B cell (primary cell): ENCODE measurements at places on chromosomes 13 and 19. TPM values are rescaled to one million over a fixed set of nuclear protein-coding genes. Genes with fewer than 3 reads are reported as not detected.
A peak's percentile ranks its signal among the peaks of the same experiment; 100 is the strongest.

The C19orf12 gene
- 25.7 and 29.4 TPM in 2 replicates for total RNA-seq

The ZNF471 gene
- 4.7 and 5.9 TPM in 2 replicates for total RNA-seq

The MED4 gene
- 49.7 and 50.1 TPM in 2 replicates for total RNA-seq

The TNFSF9 gene
- total RNA-seq: 11.7 TPM in 2 replicates

The ZNF577 gene
- total RNA-seq: 26.0 and 27.9 TPM in 2 replicates

The IQCN gene
- total RNA-seq: 63.6 and 67.7 TPM in 2 replicates

The CLDND2 gene
- 0.87 and 1.9 TPM in 2 replicates for total RNA-seq

The ADPRHL1 gene
- 1.3 and 2.2 TPM in 2 replicates for total RNA-seq

The MAMSTR gene
- total RNA-seq: 1.6 and 2.4 TPM in 2 replicates

The WDR88 gene
- total RNA-seq: 0.47 and 0.51 TPM in 2 replicates

The KLK8 gene
- total RNA-seq: not detected in 2 replicates

The CYP4F12 gene
- not detected in 2 replicates for total RNA-seq

The PLEKHJ1 gene
- total RNA-seq: 82.4 and 86.7 TPM in 2 replicates

DNA sequence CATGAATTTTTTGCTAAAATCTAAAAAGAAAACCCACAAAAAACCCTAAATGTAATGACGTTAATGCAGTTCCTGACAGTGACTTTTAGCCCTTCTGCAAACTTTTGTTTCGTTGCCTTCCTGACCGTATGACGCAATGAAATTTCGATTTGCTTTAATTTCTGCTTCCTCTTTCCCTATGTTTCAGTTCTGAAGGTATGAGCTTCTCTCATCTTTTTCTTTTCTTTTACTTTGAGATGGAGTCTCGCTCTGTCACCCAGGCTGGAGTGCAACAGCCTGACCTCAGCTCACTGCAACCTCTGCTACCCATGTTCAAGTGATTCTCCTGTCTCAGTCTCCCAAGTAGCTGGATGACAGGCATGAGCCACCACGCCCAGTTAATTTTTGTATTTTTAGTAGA, 6.1 kb upstream of the LILRA5 start:
- DNase-seq: peak; percentile 87

DNA sequence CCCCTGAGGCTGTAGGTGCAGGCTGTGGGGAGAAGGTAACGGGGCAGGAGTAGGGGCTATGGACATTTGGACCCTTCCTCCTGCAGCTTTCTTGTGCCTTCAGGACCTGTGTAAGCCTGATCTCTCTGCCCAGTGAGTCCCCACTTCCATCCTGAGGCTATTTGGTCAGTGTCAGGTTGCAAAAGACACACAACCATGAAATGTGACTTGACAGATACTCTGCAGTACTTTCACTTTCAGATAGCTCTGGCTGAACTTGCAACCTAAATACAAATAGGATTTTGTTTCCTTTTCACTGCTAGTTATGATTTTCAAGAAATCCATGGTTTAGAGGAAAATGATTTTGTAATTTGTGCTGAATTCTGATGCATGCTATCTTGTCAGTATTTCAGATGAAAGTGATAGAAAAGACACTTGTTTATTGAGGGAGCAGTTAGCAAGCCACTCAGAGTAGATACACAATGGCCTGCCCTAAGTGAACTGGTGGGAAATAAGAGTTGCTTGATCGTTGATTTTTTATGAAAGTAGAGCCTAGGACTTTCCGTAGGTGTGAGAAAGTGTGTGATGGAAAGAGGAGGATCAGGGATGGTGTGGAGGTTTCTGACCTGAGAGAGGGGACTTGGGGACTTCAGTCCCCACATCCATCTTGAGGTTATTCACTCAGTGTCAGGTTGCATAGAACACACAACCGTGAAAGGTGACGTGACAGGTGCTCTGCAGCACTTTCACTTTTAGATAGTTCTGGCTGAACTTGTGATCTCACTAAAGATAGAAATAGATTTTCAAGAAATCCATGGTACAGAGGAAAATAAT, 18.1 kb upstream of the EID2 start:
- peak; percentile 11 for DNase-seq

GRCh38 chr19:45526143-45526542, 18.9 kb downstream of the VASP start:
- DNase-seq: no peak

DNA sequence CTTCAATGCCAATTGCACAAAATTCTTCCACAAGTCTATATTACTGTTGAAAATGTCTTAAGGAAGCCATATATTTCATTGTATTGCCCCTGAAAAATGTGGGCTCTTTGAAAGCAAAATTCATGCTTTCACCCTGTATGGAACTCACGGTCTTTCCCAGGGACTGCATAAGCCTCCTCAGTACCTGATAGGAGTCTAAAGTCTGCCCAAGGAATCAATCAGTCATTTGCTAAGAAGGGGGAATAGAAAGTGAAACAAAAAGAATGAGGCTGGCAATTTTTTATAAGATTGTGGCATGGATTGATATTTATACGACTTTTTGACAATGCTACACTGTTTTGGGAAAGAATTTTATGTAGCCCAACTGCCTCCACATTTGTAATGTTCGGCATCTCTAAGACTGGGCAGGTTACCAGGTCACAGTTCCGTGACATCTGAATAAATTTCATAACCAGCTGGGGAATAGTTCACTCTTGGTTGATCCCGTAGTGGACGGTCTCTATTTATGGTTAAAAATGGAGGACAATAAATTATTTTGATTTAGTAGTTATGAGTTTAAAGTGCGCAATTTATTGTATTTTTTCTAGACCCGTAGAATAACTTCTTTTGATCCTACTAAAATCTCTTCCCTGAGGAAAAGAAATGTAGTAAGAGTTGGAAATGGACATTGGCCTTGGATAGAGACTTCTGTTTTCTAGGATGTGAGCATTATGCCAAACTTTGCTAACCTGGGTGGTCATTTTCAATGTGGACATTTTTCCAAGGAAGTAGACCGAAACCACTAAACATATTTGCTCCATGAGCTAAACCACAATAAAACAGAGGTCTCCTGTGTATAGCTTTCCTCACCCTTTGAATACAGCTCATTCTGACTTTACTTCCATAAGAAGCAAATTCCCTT, 1585.4 kb downstream of the EFNB2 start:
- no peak for DNase-seq

DNA sequence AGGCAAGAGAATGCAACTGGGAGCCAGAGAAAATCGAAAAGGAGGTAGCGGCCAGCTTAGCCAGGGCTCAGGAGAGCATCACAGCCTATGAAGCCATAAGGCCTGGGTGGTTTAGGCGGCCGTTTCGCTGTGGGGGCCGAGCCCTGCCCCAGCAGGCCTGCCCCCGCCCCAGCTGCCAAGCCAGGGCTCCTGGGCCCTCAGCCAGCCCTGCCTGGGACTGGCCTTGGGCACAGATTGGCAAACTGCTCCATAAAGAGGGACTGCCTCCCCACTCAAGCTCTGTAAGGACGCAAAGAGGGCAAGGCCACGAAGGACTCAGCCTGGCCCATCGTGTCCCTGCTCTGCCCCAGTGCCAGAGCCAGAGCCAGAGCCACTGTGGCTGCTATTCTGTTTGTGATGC, 10.2 kb downstream of the ZNF653 start:
- no peak for DNase-seq

- DNase-seq: no peak
These were observed 2.8 kb downstream of the FAM124A start for GRCh38 chr13:51225029-51225428.

GRCh38 chr19:15331419-15332310, 674 bp downstream of the BRD4 start:
- peak; percentile 83 for DNase-seq

- no peak for DNase-seq
These were observed 353.1 kb downstream of the EFNB2 start for GRCh38 chr13:106182404-106182803.

DNA sequence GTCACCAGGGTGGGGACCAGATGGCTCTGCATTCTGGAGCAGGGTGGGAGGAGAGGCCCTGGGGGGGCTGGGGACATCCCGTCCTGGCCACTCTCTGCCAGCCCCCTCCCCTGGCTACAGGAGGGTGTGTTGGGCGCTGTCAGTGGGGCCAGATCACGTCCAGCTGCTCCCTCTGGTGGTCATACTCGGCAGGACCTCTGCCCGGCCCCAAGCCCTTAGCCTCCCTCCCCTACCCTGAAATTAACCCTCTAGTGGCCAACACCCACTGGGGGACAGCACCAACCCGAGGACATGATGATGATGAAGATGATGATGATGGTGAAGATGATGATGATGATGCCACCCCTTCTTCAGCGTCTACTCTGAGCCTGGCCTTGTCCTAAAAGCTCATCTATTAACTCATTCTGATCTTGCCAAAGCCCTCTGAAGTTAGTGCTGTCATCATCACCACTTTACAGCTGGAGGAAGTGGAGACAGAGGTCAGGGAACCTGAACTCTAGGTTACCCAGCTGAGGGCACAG, 590 bp upstream of the LGI4 start:
- peak; percentile 79 for DNase-seq

- no peak for DNase-seq
These were observed 464 bp upstream of the ZFP14 start for GRCh38 chr19:36379510-36379819.

GRCh38 chr19:1276628-1277022, 1.3 kb downstream of the FAM174C start:
- DNase-seq: peak; percentile 63

DNA sequence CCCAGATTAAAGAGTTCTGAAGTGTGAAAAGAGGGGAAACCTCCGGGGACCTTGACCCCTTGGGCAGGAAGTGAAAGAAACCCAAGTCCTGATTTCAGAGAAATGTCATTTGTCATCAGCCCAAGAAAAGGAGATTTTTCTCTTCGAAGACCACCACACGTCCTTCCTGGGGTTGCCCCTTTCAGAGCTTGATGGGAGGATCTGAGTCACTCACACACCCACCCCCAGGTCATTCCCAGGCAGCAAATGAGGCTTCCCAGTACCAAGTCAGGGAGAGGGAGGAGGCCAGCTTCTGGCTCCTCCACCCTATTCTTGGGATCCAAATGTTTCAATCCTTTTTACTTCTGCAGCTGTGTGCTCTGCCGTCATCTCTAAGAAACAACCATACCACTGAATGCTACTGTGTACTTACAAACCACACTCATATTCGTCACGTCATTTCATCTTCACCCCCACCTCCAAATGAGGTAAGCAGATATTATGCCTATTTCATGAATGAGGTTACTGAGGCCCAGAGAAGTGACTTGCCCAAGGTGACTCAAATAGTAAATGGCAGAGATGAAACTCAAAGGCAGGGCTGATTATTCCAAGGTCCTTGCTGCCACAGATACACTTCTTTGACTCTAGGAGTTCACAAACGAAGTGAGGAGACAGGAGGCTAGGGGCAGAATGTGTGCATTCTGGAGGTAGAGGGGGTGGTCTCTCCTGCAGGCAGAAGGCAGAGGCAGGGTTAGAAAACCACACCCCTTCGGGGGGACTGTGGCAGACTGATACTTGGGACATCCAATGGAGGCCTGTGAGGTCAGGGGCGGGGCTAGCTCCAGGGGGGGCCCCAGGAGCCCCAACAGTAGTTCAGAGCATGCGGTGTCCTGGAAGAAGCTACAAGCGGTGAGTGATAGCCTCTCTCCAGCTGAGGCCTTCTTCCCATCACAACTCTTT, 5.0 kb upstream of the KMT2B start:
- DNase-seq: peak; percentile 70

- DNase-seq: peak; percentile 35
These were observed 155.5 kb downstream of the TBC1D4 start for GRCh38 chr13:75326173-75327134.

DNA sequence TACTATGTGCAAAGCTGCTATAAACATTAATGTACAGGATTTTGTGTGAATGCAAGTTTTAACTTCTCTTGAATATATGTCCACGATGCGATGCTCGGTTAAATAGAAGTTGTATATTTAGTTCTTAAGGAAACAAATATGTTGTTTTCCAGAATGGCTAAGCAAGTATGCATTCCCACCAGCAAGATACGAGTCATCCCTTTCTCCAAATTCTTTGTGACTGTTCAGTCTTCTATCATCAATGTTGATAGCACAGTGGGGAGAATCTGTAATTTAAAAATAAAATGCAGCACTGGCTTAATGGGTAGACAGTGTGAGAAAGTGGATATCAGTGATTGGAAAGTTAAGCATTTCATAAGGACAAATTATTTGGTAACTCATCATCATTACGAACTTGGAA, 1340.8 kb downstream of the PCDH9 start:
- DNase-seq: no peak

- no peak for DNase-seq
These were observed 1171.8 kb downstream of the DIAPH3 start for GRCh38 chr13:58991826-58992477.

GRCh38 chr19:48874303-48875135, 2.3 kb downstream of the PPP1R15A start:
- peak; percentile 65 for DNase-seq

DNA sequence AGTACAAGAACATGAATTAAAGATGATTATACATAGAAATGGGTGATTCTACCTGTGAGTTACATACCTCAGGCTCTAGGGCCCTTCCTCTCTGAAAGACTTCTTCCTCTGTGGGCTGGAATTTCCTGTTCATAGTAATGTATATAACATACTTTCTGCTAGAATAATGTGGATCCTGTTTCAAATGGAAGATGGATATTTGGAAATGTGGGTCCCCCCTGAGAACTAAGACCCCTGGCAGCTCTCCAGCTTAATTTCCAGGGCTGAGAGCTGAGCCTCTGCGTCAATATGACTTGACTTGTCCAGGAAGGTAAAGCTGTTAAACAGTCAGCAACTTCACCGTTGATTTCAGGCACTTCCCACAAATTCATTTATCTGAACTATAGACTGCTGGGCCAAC, 296.3 kb downstream of the NALCN start:
- no peak for DNase-seq

DNA sequence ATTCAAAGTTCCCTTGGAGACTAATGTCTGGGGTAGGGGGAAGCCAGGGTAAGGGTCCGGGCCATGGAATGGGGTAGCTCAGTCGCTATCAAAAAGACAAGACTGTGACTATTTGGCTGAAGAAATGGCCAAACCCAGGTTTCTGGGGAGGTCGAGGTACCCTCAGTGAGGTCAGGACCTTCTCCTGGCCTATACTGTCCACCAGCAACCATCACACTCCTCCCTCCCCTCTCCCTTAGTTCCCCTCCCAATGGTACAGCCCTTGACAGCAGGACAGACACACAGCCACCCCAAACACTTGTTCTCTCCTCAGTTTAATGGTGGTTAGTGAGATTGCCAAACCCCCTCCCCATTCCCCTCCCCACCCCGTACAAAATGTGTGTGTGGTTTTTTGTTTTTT, 2.6 kb upstream of the ZNF428 start:
- no peak for DNase-seq

DNA sequence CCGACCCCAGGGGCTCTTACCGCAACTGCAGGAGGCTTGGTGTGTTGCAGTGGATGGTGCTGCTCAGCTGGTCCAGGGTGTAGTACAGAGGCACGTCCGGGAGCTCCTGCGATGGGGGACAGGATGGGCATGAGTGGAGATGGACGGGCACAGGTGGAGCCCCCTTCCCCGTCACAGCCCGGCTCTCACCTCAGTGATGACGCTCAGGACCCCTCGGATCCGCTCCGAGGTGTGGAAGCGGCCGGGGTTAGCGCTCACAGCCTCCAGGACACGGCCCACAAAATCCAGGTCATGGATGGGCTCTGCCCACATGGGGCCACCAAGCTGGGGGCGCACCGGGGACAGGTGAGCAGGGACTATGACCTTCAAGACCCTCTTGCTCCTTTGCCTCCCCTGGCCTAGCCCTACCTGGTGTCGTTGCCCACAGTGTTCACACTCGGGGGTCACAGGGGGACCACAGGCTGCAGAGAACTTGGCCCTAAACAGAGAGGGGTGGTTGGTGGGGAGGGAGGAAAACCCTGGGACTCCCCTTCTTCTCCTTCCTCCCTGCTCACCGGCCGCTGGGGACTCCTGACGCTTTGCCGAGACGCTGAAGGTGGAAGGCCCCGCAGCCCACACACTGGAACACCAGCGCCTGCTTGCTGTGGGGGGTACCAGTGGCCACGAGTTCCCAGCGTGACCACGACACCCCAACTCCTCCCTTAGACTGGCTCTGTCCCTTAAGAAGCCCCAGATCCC, 6.9 kb upstream of the LYL1 start:
- no peak for DNase-seq

- DNase-seq: no peak
These were observed 1146.2 kb upstream of the SPRY2 start for GRCh38 chr13:81487151-81487550.
